Tongue (tissue), 3 donors: ENCODE measurements at places on chromosomes 11 and 22. TPM values are rescaled to one million over a fixed set of nuclear protein-coding genes. Genes with fewer than 3 reads are reported as not detected.

Gene OR2AG2
- not detected for total RNA-seq

Gene OR8G1
- total RNA-seq, result not detected

Gene SEPTIN5
- 109 TPM for total RNA-seq

Gene BATF2
- total RNA-seq, result 0.21 TPM

Gene OR56A1
- total RNA-seq, result under 0.01 TPM

Gene CENPM
- 6.1 TPM for total RNA-seq

Gene DUSP8
- 4.5 TPM for total RNA-seq

Gene TRIM29
- 192 TPM for total RNA-seq

Gene ME3
- 18.2 TPM for total RNA-seq
